ENCODE measurements at places on chromosomes 2 and 18.

- no peak for DNase-seq
These were observed 16.7 kb downstream of the CTIF start for GRCh38 chr18:48555465-48555995.

- DNase-seq = no peak
These were observed 301.5 kb downstream of the NDUFA10 start for GRCh38 chr2:239723486-239724193.

DNA sequence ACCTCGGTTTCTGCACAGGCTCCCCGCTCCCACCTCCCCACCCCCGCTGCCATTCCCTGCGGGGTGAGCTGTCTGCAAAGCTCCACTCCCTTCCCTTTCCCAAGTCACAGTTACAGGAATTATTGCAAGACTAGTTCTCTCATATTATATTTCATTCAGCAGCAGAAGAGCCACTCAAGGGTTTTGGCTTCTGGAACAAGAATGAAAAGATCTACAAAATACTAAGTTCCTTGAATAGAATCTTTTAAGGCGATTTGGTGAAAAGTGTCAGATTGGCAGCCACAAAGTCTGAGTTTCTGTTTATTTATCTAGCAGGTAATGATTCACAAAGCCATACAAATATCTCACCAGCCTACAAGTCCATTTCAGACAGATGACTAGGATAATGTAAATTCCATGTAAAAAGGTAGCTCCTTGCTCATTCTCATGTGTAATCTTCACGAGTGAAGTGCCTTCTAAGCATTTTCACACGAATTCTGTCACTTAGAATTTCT lies 221.9 kb upstream of the RBBP8 start:
- DNase-seq = no peak

GRCh38 chr2:26891-27290 lies 19.4 kb downstream of the FAM110C start:
- no peak for DNase-seq

DNA sequence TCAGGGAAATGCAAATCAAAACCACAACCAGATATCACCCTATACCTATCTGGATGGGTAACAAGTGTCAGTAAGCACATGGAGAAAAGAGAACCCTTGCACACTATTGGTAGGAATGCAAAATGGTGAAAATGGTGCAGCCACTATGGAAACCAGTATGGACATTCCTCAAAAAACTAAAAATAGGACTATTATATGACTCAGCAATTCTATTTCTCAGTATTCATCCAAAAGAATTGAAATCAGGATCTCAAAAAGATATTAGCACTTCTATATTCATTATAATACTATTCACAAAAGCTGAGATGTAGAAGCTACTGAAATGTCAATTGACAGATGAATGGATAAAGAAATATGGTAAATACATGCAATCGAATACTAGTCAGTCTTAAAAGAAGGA lies 491.1 kb upstream of the MYT1L start:
- DNase-seq = no peak

GRCh38 chr2:187988348-187988747 lies 303.3 kb upstream of the GULP1 start:
- no peak for DNase-seq

GRCh38 chr18:57728941-57729511 lies 74.1 kb downstream of the ATP8B1 start:
- DNase-seq = peak; percentile 57

DNA sequence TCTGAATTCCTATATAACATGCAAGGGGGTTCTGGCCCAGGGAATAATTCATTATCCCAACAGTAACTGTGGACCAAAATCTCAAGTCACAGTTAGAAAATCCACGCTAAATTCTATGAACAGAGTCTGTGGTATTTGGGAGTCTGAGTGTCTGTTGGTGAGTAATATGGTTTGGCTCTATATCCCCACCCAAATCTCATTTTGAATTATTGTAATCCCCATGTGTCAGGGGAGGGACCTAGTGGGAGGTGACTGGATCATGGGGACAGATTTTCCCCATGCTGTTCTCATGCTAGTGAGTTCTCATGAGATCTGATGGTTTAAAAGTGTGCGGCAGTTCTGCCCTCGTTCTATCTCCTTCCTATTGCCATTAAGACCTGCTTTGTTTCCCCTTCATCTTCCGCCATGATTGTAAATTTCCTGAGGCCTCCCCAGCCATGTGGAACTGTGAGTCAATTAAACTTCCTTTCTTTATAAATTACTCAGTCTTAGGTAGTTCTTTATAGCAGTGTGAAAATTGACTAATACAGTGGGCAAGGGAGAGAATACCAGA lies 68.3 kb downstream of the NBAS start:
- DNase-seq = no peak

GRCh38 chr18:57426187-57426586 lies 9.0 kb upstream of the ONECUT2 start:
- DNase-seq = no peak

DNA sequence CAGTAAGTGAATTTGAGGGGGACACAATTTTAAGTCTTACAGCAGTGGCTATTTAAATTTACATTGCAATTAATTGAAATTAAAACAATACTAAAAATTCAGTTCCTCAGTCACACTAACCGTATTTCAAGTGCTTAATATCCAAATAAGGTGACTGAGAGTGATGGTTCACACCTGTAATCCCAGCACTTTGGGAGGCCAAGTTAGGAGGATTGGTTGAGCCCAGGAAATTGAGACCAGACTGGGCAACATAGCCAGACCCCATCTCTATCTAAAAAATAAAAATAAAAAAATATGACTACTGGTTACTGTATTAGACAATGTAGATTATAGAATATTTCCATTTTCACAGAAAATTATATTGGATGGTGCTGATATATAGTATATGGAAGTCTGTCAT lies 79.0 kb downstream of the BMPR2 start:
- DNase-seq = no peak

DNA sequence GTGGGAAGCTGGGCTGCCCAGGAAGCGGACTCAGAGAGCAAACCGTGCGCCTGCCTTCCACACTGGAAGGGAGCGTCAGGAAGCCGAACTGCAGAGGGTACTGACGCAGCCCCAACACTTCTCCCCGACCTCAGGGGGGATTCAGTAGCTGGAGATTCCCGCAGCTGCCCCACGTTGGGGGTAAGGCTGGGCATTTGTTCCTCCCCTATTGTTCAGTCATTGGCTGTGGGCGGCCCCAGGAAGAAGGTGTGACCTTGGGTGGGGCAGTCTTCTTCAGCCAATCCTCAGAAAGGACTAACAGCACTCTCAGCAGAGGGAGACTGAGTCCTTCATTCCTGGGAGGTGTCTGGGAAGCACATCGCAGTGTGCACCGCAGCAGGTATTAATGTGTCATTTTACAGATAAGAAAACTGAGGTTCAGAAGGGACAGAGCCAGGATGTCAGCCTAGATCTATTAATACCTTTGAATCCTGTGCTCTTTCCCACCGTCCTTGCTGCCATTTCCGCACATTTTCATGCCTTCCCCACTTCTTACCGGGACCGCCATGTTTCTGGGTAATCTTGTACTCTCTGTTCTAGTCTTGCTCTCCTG lies 12.1 kb upstream of the C18orf32 start:
- no peak for DNase-seq

GRCh38 chr2:61633250-61633649 lies 95.1 kb upstream of the XPO1 start:
- DNase-seq = no peak

DNA sequence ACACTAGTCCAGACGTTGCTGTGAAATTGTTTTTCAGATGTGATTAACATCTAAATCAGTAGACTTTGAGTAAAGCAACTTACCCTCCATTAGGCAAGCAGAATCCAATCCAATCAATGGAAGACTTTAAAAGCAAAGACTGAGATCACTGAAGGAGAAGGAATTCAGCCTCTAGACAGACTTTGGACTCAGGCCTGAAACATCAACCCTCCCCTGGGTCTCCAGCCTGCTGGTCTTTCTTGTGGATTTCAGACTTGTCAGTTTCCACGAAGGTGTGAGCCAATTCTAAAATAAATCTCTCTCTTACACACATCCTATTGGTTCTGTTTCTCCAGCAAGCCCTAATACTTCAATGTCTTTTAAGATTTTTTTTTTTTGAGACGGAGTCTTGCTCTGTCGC lies 50.0 kb upstream of the EDAR start:
- DNase-seq = no peak

DNA sequence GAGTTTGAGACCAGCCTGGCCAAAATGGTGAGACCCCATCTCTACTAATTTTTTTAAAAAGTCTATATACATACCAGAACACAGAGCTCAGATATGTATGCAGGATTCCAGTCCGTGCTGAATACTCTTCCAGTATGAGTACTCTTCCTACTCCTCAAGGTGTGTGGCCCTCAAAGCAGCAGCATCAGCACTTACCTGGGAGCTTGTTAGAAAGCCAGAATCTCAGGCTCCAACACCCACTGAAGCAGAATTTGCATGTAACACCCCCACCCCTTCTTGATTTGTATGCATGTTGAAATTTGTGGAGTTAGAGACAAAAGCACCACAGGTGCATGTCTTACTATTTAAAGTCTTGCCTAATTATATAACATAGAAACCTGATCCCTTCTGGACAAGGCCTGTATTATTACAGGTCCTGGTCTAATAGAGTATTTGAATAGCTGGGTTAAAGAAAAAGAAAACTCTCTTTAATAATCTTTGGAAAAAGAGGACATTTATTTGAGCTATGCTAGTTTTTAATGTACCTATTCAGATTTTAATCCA lies 50.3 kb upstream of the NFE2L2 start:
- no peak for DNase-seq

DNA sequence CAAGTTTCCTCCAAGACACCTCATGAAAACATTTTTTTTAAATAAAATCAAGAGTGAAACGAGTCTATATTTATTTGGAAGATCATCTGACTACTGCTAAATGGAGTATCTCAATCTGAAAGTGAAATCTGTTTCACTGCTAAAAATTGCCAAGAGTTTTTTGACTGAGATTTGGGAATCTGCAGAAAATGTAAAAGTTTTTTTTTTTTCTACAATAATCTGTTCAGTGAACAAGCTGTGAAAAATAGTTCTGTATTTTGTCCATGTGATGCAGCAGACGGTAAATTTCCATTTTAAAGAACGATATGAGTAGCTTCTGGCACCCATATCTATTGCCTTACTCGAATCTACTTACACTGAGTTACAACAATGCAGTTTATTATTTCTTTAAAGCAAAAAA lies 519.7 kb downstream of the PLCL1 start:
- DNase-seq = no peak

- no peak for DNase-seq
These were observed 66.0 kb upstream of the MGAT4A start for GRCh38 chr2:98796775-98797544.

DNA sequence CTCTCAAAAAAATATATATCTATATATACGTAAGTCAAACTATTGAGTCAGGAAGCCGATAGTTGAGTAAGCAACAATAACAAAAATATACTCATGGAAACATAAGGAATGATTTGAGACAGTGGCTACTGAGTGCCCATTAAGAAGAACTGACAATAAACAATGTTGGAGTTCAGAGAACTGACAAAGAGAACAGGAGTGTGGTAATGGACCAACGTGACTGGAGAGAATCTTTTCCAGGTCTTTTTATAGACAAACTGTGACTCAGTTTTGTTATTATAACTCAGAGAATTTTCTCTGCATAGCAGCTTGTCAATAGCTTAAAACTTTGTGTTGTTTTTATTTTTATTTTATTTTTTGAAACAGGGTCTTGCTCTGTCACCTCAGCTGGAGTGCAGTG lies 4.6 kb upstream of the GALM start:
- DNase-seq = no peak

DNA sequence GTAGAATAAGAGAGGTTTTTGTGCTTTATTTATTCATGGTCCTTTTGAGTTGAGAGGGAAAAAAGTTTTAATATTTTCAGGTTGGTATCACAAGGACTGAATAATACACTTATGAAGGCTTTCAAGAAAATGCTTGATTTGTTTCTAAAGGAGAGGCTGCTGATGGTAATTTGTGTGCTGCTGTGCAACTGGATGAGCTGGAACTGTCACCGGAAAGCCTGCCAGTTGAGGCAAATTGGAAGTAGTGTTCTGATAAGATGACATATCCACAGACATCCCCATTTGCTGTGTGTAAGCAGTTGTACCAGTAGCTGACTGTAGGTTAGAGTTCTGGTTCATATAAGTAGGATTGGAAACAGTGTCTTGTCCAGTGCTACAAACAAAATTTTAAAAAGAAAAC lies 21.6 kb upstream of the CACNB4 start:
- no peak for DNase-seq

DNA sequence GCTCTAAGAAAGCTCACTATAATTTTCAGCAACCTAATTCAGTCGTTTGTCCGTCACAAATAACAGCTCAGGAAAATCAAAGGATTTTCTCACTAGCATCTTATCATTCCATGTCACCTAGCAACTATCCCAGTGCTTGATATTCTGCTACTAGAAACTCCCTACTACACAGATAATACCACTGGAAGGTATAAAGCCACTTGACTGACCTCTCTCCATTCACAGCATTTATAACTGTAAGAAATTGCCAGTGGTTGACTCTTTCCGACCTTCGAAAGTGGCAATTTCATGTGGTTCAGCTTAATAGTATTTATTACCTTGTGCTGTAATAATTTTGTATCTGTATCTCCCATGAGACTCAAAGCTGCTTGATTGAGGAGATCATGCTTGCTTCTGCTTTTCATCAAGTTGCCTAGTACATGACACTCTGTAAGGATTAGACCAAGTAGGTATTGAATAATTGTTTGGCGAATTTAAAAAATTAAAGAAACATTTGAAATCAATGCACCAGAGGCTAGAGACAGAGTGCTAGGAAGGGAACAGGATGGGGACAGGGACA lies 79.6 kb upstream of the TACR1 start:
- DNase-seq = no peak

DNA sequence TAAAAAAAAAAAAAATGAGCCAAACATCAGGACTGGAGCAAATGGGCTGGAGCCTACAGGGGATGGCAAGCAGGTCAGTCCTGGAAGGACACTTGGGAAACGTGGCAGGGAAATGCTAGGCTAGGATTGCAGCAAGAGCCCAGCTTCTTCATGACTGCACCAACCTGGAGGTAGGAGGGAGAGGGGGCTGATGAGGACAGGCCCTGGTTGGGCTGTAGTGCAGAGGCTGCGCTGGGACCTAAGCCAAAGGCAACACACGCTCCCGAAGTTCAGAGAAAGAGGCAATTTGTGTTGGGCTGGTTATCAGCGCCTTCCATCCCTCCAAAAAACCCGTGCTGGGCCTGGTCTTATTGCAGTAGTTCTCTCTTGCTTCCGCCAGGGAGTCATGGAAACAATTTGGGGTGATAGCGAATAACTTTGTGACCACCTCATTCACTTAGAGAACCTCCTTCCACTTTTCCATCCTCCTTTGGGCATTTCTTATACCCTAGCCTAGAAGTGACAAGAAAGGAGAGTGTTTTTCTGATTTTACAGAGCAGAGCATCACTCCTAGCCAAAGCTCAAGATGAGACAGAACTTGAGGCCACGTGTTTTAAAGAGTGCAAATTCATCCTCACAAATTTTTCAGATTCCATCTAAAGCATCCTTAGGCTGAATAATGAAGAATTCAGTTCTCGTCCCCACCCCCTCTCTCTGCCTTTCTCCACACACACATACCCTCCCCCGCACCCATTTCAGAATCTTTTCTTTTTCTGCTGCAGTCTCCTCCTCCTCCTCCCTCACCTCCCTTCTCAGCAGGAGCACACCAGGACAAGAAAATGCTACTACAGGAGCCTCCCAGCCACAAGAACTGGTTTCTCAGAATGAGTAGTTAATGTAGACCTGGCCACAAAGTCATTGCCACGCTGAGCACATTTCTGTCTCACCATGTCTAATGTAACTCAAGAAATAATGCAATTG lies 82.5 kb upstream of the STPG4 start:
- no peak for DNase-seq

GRCh38 chr2:175181877-175182308 lies 383 bp upstream of the ATP5MC3 start:
- DNase-seq = no peak

Measured in suppressor macrophage treated with lipopolysaccharide for 1 hour (primary cell).